GM23248 (cell line): ENCODE measurements at places on chromosomes 12 and 14. TPM values are rescaled to one million over a fixed set of nuclear protein-coding genes. Genes with fewer than 3 reads are reported as not detected.

DNA sequence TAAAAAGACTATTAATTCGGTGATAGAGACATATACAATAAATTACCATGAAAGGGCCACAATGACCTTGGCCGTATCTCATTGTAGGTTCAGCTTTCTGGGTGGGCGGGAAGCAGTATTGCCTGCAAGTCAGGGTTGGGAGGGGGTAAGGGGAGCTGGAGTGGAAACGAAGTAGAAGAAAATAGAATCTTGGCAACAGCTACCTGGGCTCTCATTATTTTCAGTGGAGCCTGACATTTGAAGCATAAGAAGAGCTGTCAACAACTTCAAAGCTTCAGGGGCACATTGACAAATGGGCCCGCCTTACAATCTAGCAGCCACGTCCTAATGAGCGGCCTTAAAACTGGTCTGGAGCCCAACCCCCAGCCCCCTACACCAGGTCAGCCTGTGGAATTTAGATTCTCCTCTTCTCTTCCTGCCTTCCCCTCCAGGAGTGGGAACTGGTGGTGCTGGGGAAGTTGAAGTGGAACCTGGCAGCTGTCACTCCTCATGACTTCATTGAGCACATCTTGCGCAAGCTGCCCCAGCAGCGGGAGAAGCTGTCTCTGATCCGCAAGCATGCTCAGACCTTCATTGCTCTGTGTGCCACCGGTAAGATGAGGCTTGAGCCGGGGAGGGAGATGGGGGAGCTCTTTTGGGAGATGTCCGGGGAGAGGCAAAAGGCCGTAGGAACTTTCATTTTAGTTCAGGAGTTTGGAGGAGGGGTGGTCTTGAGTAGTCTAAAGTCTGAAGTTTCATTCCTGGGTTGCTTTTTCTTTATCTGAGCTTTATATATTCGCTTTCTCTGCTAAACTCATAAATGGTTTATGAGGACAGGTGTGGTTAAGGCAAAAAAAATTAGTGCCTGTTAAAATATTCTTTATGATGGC, 5.0 kb downstream of the CCND2 start:
- no peak for DNase-seq

SIX1 gene
- total RNA-seq = 7.8 and 11.7 TPM in 2 replicates

ADCY6 gene
- 24.8 and 25.8 TPM in 2 replicates for total RNA-seq

RPL36AL gene
- 89.8 and 92.5 TPM in 2 replicates for total RNA-seq

- no peak for DNase-seq
Observed at GRCh38 chr12:67327466-67327865, 58.3 kb downstream of the CAND1 start.
